Epithelial cell of esophagus (primary cell): ENCODE measurements at places on chromosomes 12 and 14.

- DNase-seq = no peak
These were observed 46.8 kb downstream of the RNF34 start for GRCh38 chr12:121446750-121447149.

GRCh38 chr12:121059031-121059898 is 20.2 kb upstream of the OASL start:
- DNase-seq = no peak

DNA sequence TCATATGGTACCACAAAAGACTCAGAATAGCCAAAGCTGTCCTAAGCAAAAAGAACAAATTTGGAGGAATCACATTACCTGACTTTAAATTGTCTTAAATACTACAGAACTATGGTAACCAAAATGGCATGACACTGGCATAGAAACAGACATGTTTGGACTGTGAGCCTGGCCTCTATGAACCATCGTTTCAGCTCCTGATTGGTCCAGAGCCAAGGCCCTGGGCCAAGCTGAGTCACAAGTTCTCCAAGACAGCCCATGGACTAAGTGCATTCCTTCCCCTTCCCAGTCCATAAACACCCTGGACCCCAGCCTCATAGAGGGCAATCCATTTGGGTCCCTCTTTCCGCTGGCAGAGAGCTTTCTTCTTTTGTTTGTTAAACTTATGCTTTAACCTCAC is 12.1 kb upstream of the PRR4 start:
- no peak for DNase-seq

- DNase-seq = no peak
These were observed 10.2 kb downstream of the ASPG start for GRCh38 chr14:104095426-104096310.

- peak; percentile 62 for DNase-seq
These were observed 29.3 kb downstream of the SLC38A2 start for GRCh38 chr12:46343118-46343852.
